Fibroblast of mammary gland (primary cell): ENCODE measurements at places on chromosomes 4 and X.
A peak's percentile ranks its signal among the peaks of the same experiment; 100 is the strongest.

GRCh38 chr4:7394681-7395451 is 39.9 kb downstream of the PSAPL1 start:
- no peak for DNase-seq

GRCh38 chr4:131638781-131639180 is 1510.3 kb upstream of the PCDH10 start:
- DNase-seq, result no peak

- DNase-seq, result peak; percentile 92
Measured at GRCh38 chr4:141329174-141329569, 108.5 kb downstream of the ZNF330 start.

GRCh38 chrX:118536204-118536603 is 40.6 kb downstream of the DOCK11 start:
- DNase-seq, result no peak

- DNase-seq, result no peak
Measured at GRCh38 chr4:956531-957230, 16.7 kb downstream of the DGKQ start.

DNA sequence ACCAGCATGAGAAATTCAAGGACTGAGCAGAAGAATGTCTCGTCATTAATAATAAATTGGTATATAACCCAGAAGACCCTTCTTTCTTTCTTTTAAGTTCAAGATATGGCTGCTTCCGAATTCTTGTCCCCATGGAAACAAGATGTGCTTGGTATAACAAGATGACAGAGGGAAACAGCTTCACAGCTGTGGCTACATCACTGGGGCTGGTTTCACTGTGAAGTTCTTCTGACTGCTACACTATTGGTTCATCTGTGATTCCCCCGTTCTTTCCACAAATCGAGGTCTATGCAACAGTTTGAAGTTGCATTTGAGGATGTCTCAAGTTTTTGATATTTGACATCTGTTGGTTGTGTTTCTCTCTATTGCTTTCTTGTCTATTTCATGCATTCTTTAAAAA is 12.3 kb upstream of the DTHD1 start:
- DNase-seq, result no peak

DNA sequence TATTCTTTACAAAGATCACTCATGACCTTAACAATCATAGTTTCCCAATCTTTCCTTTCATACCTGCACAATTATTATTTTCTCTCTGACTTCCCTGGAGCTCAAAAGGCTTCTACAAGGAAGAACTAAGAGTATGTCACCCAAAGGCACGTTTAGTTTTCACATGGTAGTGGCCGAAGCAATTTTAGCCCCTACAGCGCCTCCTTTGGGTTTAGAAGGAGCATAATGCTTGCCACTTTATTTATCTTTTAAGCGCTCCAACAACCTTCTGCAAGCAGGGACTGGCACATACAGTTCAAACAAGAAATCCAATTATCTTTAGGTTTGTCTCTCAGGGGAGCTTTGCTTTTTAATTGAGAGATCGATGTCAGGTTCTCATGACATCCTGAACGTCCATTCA is 42.0 kb upstream of the IGSF1 start:
- DNase-seq, result no peak

DNA sequence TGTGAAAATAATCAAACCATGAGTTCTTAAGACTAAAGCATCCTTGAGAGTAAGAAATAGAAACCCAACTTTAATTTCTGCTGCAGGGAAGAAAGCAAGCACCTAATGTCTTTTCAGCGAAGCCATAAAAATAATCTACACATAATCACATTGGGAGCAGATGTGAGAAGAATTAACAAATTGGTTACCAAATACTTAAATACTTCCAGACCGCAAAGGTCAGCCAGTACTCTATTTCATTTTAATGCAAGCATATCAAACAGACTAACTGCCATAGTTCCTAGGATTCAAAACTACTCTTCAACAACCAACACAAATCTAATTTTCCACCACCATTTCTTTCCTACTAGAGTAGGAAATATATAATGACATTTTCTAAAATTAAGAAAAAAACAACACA is 144.8 kb upstream of the SLIT2 start:
- no peak for DNase-seq

GRCh38 chr4:150238591-150238990 is 160.3 kb downstream of the DCLK2 start:
- DNase-seq, result peak; percentile 55

- peak; percentile 55 for DNase-seq
Measured at GRCh38 chr4:76804096-76804495, 93.8 kb downstream of the SOWAHB start.

DNA sequence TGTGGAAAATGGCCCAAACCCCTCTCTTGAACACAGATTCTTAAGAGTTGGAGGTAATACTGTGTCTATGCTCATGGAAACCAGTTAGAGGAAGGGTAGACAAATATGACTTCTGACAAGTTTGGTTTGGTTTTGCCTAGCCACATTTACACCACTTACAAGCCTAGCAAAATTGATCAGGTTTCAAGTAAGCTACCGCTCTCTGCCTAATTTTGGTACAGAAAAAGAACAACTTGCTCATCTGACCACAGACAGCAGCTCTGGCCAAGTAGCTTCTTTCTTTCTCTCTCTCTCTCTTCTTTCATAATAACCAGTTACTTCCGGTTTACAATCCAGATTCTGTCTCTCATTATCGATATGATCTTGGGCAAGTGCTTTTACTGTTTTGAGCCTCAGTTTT is 260.0 kb downstream of the GLUD2 start:
- peak; percentile 70 for DNase-seq

GRCh38 chrX:1273896-1274295 is 5.3 kb downstream of the CSF2RA start:
- no peak for DNase-seq

- no peak for DNase-seq
Measured at GRCh38 chr4:187307131-187307530, 583.5 kb upstream of the FAT1 start.
